B cell (primary cell): ENCODE measurements at places on chromosomes 12 and 14.

DNA sequence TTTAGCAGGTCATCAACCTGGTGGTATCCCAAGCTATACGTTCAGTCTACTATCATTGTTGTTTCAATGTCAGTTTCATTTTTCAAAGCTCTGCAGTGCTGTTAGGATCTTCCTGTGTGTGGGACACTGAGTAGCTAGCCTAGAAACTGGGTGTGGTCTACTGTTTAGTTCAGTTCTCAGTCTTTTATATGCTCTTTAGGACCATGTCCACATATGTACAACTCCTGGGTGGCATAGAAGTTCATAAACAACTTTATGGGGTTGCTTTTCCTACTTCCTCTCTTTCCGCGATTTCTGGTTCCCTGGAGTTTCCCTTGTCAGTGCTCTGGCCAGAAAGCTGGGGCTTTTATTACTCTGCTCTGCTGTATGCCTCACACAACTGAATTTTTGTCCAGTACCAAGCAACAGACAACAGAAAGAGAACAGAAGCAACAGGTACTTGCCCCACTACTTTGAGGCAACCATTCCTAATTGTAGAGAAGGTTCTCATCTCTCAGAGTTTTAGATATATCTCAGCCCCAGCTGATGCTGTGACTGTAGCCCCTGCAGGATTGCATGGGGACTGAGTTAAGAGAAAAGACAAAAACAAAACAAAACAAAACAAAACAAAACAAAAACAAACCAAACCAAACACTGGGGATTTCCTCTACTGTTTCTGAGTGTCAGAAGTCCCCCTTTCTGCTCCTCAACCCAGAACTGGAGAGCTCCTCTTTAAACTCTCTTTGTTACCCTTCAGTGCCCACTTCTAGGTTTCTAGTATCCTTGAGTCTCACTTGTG is 30.3 kb downstream of the MIS18BP1 start:
- no peak for DNase-seq

GRCh38 chr12:15966426-15966825 is 55.3 kb downstream of the DERA start:
- no peak for DNase-seq

- no peak for DNase-seq
Measured at GRCh38 chr12:19431407-19432308, 7.6 kb upstream of the AEBP2 start.

DNA sequence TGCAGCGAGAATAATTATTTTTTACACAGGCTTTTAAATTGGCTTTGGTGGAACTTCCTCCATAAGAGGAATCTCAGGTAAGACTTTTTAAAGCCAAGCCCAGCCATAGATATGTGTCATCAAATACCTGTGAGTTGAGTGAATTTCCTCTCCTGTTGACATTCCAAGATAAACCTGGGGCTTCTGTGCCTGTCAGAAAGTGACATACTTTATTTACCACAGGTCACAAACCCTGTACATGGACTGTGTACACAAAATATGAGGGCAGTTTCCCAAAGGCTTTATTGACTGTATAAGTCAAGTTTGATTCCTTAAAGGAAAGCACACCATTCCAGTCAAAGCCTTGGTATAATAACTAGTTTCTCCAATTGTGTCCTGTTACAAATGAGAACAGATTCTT is 25.9 kb upstream of the SRSF5 start:
- no peak for DNase-seq

- DNase-seq, result no peak
Measured at GRCh38 chr12:1546931-1547640, 47.3 kb downstream of the FBXL14 start.

DNA sequence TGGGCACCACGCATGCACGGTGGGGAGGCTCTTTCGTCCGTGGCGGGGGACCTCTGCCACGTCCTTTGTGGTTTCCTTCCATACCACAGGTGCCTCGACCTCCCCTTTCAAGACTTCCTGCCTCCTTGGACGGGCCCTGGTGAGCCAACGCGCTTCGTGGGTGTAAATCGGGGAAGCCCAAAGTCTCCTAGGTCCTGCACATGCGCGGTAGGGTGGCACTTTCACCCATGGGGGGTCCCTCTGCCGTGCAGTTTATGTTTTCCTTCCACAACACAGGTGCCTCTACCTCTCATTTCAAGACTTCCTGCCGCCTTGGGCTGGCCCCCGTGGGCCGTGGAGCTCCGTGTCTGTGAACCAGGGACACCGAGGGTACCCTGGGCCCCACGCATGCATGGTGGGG is 349.7 kb downstream of the ALG10 start:
- no peak for DNase-seq

GRCh38 chr12:74871817-74872216 is 334.2 kb downstream of the ATXN7L3B start:
- no peak for DNase-seq

GRCh38 chr12:97967831-97968230 is 505.2 kb downstream of the RMST start:
- DNase-seq, result no peak

- DNase-seq, result no peak
Measured at GRCh38 chr12:92193063-92193462, 47.4 kb upstream of the BTG1 start.

- DNase-seq, result no peak
Measured at GRCh38 chr14:68762953-68763764, 29.7 kb downstream of the ZFP36L1 start.

DNA sequence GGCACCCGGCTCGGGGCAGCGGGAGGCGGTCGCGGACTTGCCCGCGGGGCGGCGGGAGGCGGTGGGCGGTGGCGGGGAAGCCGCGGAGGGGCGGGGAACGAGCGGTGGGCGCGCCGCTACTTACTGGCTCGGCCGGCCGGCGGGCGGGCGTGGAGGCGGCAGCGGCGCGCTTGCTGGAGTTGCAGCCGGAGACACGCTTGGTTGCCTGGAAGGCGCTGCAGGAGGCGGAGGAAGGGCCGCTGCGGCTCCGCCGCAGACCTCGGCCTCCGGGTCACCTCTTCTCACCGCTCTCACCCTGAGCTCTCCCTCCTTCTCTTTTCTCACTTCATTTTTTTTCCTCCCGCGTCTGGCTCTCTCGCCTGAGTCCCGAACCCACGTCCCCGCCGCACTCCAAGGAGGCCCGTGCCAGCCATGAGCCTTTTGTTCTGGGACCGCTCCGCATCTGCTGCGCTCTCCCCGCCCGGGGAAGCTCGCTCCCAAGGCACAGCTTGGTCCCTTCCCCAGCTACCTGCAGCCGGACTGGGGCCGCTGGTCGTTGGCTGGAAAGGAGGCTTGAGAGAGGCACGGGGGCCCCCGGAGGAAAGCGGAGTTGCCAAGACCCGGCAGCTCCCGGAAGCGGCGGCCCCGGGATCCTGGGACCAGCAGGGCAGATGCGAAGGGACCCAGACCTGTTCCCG is 592 bp upstream of the KCNK10 start:
- DNase-seq, result peak; percentile 33
